ENCODE measurements at places on chromosomes 5 and 9. TPM values are rescaled to one million over a fixed set of nuclear protein-coding genes. Genes with fewer than 3 reads are reported as not detected.

Gene ELOVL7
- 0.28 TPM for total RNA-seq

Gene ENTPD8
- 0.10 TPM for total RNA-seq

Gene TEX53
- total RNA-seq = not detected

Gene TMOD1
- total RNA-seq = 1.3 TPM

Gene AJM1
- 7.5 TPM for total RNA-seq

Gene PRDM9
- not detected for total RNA-seq

Gene MYO10
- 55.4 TPM for total RNA-seq

Gene FAM78A
- total RNA-seq = 1.4 TPM

DNA sequence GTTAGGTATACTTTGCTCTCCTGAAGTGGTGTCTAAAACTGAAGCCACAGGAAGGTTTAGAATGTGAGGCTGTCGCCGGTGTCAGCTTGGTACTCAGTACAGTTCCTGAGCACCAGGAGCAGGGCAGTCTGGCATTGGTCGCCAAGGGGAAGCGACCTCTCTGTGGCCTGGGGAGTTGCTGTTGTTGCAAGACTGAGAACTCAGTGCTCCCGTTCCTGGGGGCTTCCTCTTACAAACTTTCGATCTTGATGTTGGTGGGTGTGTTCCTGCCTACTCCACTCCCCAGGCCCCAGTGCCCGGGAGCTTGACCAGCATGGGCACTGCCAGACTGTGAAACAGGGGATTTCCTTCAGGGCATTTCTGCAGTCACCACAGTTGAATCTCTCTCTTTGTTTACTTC lies 52.4 kb upstream of the PPARGC1B start:
- H3K4me3 ChIP-seq = no peak overlapping the region
- peaks cover 14% of the 10 kb centered on the region for H3K27me3 ChIP-seq
- peaks cover 2% of the 10 kb centered on the region for H3K4me1 ChIP-seq
- H3K27ac ChIP-seq = no peak overlapping the region

DNA sequence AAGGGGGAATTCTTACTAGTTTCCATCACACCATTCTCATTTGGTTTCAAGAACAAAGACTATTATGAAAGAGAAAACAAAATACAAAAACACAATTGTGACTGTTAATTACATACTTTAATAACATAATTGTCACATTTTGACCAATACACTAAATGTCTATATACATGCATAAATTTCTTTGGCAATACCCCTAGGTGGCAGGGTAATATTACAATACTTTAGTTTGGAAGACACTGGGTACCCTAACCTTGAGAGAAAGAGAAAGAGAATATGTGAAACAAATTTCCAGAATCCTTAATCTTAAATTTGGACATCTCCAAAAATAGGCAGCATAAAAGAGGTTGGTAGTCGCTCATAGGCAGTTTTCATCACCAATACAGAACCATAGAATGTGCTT lies 619.6 kb upstream of the ADAMTS16 start:
- peaks cover 2% of the 10 kb centered on the region for H3K27me3 ChIP-seq
- H3K4me1 ChIP-seq = no peaks in the 10 kb centered on the region
- H3K4me3 ChIP-seq = no peak overlapping the region
- DNase-seq = no peak
- no peak overlapping the region for H3K27ac ChIP-seq

GRCh38 chr5:168165977-168166376 lies 125.5 kb upstream of the WWC1 start:
- H3K4me3 ChIP-seq = no peak overlapping the region
- DNase-seq = no peak
- peaks cover 4% of the 10 kb centered on the region for H3K4me1 ChIP-seq
- no peak overlapping the region for H3K27ac ChIP-seq
- peaks cover 9% of the 10 kb centered on the region for H3K27me3 ChIP-seq

DNA sequence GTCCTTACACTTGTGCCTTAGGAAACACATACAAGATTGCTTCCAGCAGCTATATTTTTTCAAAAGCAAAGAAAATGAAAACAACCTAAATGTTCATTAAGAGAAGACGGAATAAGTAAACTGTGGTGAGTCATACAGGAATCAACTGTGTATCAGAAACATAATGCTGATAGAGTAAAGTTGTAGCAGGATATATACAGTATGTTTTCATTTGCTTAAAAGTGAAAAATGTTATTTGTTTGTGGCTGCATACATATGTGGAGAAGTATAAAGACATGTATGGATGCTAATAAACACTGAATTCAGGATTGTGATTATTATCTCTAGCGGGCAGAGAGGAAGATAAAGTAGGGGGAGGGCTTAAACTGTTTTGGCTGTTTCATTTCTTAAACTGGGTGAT lies 8.3 kb downstream of the DCTN4 start:
- no peak overlapping the region for H3K4me3 ChIP-seq
- peaks cover 12% of the 10 kb centered on the region for H3K4me1 ChIP-seq
- no peak for DNase-seq
- H3K36me3 ChIP-seq = peaks cover 26% of the 10 kb centered on the region

- no peaks in the 10 kb centered on the region for H3K36me3 ChIP-seq
- no peaks in the 10 kb centered on the region for H3K27me3 ChIP-seq
- no peak overlapping the region for H3K4me3 ChIP-seq
- peaks cover 13% of the 10 kb centered on the region for H3K4me1 ChIP-seq
- no peak for DNase-seq
These were observed 260.9 kb upstream of the TUT7 start for GRCh38 chr9:86614871-86615849.

GRCh38 chr5:15943487-15943886 lies 236.1 kb downstream of the MARCHF11 start:
- peaks cover 14% of the 10 kb centered on the region for H3K4me1 ChIP-seq
- DNase-seq = no peak
- H3K4me3 ChIP-seq = no peak overlapping the region
- H3K36me3 ChIP-seq = peaks cover 23% of the 10 kb centered on the region
- no peaks in the 10 kb centered on the region for H3K27me3 ChIP-seq

GRCh38 chr5:74938250-74938933 lies 72.2 kb upstream of the FAM169A start:
- no peak overlapping the region for H3K4me3 ChIP-seq
- no peaks in the 10 kb centered on the region for H3K36me3 ChIP-seq
- peaks cover 1% of the 10 kb centered on the region for H3K4me1 ChIP-seq
- H3K27ac ChIP-seq = no peak overlapping the region

DNA sequence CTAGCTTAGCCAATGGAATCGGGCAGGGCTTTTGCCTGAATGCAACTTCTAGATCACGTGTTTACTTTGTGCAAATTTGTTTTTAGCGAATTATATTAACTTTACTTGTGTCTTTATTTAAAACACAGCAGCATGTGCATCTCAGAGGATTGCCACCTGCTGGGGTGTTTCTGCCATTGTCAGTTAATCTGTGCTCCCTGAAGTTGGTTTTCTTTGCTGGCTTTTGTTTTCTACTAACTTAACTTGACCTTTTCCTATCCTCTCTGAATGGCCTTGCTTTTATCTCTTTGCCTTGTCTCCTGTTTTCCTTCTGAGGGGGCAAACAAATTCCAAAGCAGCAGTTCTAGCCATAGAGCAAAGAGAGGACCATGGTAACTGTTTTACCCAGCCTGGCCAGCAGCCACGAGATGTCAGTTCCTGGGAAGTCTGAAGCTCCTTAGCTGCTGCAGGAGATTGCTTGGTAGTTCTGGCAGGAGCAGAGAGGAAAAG lies 67.6 kb downstream of the ARHGEF28 start:
- H3K27ac ChIP-seq = peak overlapping the region; percentile 46
- H3K4me3 ChIP-seq = no peak overlapping the region
- H3K27me3 ChIP-seq = no peaks in the 10 kb centered on the region
- no peaks in the 10 kb centered on the region for H3K36me3 ChIP-seq
- no peak for DNase-seq

DNA sequence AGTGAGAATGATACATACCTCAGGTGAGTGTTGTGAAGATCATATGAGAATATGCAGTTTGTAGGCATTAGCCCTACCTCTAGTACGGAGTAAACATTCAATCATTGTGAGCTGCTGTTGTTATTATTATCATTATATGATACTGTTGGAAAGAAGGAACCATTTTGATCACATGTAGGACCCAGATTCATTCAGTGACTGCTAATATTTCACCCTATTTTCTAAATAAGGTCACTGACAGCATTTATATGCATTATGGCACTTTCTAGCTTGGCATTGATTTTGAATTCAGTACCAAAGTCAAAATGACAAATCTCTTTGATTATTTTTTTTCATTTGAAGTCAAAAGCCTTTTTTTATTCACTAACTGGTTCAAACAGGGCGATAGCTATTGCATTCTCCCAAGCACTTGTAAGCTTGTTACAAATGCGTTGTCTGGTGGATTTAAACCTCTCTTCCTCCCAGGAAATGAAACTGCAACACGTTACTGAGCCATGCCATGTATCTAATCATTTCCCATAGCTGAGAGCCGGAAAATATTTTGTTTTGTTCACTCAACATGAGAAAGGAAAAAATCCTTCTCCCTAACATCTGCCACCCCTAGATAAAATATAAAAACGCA lies 320.8 kb upstream of the SGCD start:
- no peak overlapping the region for H3K4me3 ChIP-seq
- no peaks in the 10 kb centered on the region for H3K36me3 ChIP-seq
- H3K27ac ChIP-seq = no peak overlapping the region
- DNase-seq = no peak
- peaks cover 9% of the 10 kb centered on the region for H3K27me3 ChIP-seq
- no peaks in the 10 kb centered on the region for H3K4me1 ChIP-seq

DNA sequence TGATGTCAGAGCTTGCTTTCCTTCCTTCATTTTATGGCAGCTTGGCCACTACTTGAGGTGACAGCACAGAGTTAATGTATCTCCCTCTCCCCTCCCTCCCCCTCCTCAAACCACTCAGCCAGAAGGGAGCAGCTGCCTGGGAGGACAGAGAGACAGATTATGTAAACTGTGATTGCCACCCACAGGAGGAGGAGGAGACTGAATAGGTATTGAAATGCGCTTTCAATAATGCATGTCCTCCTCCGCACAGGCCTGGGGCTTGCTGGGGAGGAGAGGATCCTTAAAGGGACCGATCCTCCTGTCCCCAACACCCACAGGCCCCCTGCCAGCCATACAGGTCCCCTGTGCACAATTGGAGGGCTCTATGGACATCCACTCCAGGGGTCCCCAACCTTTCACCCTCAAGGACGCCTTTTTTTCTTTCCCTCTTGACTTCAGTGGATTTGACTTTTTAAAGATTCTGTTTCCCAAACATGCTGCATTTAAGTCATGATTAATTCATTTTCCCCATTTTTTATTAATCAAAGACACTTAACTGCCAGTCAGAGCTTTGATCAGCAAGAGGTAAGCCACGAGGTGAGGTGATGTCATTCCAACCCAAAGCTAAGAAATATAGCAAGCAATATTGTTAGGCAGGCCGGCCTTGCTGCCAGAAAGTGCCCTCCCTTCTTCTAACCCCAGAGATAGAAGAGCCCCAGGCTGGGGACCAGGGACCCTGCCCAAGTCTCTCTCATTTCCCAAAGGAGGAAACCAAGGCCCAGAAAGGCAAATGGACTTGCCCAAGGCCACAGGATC lies 47.5 kb upstream of the CPLX2 start:
- no peaks in the 10 kb centered on the region for H3K36me3 ChIP-seq
- no peak overlapping the region for H3K4me3 ChIP-seq
- no peak for DNase-seq
- no peaks in the 10 kb centered on the region for H3K4me1 ChIP-seq

GRCh38 chr9:69605406-69605805 lies 66.8 kb downstream of the APBA1 start:
- H3K27me3 ChIP-seq = no peaks in the 10 kb centered on the region
- H3K27ac ChIP-seq = no peak overlapping the region
- H3K36me3 ChIP-seq = no peaks in the 10 kb centered on the region
- no peak overlapping the region for H3K4me3 ChIP-seq
- DNase-seq = no peak

DNA sequence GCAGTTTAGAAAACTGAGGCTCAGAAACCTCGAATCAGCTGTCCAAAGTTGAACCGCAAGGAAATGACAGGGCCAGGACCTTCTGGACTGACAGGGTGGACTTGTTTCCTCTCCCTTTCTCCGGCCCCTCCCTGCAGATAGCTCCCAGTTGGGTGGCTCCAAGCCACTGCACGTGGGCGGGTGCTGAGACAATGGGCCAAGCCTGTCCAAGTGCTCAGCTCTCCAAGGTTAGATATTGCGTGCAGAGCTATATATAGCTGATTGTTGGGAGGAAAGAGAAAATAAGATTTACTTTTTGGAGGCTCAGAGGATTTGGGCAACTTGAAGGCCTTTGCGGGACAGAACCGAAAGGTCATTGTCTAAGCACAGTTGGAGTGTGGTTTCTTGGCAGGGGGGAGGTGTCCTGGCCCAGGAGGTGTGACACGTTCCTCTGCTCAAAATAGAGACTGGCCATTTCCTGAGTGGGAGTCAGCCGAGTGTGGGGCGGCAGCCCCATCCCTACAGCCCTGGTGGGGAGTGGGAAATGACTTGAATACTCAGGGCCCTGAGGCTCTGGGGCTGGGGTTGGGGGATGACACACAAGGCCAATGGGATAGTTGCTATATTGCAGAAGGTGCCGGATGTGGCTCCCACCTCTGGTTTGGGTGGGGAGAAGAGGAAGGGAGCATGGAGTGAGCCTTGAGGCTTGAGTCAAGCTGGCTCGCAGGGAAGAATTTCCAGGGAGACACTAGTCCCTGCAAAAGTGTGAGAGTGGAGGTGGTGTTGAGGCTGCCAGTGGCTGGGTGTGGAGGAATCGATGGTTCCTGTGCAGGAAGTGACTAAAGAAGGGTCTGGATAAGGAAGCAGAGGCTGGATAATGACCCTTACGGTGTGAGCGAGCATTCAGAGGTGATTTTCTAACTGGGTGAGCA lies 44.4 kb upstream of the SMAD5 start:
- no peak overlapping the region for H3K4me3 ChIP-seq
- no peaks in the 10 kb centered on the region for H3K27me3 ChIP-seq
- H3K27ac ChIP-seq = no peak overlapping the region
- no peaks in the 10 kb centered on the region for H3K4me1 ChIP-seq
- no peaks in the 10 kb centered on the region for H3K36me3 ChIP-seq
- no peak for DNase-seq

GRCh38 chr5:176133289-176133870 lies 104.8 kb upstream of the SIMC1 start:
- no peaks in the 10 kb centered on the region for H3K4me1 ChIP-seq
- H3K27me3 ChIP-seq = peaks cover 37% of the 10 kb centered on the region
- H3K36me3 ChIP-seq = no peaks in the 10 kb centered on the region
- DNase-seq = no peak

DNA sequence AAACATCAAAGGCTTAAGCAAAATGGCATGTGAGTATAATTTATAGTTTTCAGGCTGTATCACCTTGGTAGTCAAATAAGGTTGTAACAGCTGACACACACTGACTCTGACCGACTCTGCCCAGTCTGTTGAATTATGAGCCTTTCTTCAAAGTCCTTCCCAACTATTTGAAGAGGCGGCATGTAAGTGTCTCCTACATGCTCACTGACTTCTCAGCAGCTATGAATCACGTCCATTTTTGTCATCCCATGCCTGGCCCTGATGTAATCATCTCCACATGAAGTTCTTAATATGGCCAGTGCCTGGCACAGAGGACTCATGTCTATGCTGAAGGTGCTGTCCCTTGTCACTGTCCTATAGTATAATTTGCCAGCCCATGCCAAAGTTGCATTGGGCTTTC lies 5.1 kb upstream of the PTBP3 start:
- H3K27me3 ChIP-seq = no peaks in the 10 kb centered on the region
- no peak for DNase-seq
- peak overlapping the region; percentile 58 for H3K27ac ChIP-seq
- no peak overlapping the region for H3K4me3 ChIP-seq
- peaks cover 28% of the 10 kb centered on the region for H3K4me1 ChIP-seq
- no peaks in the 10 kb centered on the region for H3K36me3 ChIP-seq
